ENCODE measurements at places on chromosomes 1 and 21.

- DNase-seq, result no peak
Measured at GRCh38 chr1:224959115-224959514, 29.6 kb downstream of the DNAH14 start.

DNA sequence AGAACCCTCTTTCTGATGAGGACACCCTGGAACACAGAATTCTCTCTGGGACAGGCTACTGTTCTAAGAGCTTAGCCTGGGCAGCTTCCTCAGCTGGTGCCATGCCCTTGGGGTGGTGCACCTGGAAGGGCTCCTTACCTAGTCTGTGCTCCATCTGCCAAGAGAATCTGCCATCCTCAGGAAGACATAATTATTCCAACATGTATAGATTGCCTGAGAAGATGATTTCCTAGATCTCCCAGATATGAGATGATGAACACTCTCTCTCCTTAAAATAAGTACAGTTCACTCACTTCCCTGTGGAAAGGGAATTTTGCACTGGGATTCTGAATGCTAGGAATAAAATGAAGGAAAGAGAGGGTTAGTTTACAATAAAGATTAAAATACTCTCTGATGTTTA lies 87.6 kb downstream of the NENF start:
- no peak for DNase-seq

GRCh38 chr1:115432061-115432460 lies 94.0 kb upstream of the NGF start:
- no peak for DNase-seq

- no peak for DNase-seq
Measured at GRCh38 chr1:187714470-187714869, 885.7 kb downstream of the PLA2G4A start.

DNA sequence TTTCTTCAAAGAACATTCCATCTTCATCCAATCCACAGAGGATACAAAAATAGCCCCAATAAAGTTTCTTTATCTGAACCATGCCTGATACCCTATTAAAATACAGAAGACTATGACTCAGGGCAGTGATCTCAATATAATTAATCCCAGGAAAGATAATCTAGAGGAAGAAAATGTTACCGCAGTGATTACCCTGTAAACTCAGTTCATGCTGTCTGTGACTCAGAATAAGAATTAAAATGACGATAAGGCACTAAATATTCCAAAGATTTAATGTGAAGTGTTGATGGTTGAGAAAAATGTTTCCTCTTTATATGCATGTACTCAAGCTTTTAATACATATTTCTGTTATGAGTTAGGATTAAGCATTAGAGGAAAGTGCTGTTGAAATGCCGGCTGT lies 88.6 kb upstream of the LYPLAL1 start:
- no peak for DNase-seq

DNA sequence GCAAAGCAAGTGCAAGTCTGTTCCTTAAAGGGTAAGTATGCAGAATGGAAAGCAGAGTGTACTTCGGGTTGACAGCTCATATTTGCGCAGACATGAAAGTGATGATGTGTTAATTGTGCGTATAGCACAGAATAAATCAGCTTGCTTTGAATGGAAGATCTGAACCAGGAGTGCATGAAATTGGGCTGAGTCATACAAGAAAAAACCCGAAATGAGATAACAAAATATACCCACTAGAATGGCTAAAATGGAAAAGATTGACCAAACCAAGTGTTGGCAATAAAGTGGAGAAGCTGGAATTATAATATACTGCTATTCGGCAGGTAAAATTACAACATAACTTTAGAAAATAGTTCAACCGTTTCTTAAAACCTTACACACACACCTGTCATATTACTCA lies 28.5 kb downstream of the CR1L start:
- DNase-seq, result no peak

DNA sequence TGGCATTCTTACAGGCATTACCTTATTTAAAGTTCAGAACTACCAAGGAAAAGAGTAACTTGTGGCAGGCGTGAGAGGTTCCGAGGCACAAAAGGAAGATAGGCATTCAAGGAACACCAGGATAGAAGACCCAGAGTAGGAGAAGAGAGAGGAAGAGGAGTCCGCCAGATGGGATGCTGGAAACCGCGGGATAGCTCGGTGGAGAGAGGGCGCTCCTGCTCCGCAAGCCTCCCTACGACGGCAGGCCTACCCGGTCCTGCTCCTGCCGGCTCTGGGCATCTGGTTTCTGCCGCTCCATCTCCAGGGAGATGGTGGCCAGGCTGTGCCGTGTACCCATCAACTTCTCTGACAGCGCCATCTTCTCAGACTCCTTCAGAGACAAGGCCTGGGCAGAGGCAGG lies 5.4 kb upstream of the NBPF1 start:
- DNase-seq, result no peak

DNA sequence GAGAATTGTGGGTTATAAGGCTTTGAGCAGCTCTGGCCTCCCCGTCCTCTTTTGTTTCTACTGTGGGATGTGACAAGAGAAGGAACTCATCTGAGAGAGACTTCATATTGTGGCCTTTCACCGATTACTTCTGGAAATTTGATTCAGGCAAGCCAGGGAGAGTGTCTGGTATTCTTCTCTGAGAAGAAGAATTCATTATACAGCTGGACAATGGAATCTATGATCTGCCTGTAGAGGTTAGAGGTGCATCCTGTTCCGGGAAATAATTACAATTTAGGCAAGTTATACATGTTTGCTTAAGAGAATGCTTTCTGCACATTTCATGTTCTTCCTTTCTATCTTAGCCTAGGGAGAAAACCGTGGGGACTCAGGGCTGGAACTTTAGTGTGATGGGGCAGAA lies 12.8 kb upstream of the RNU1-2 start:
- no peak for DNase-seq
